Activated T-helper 1 cell treated with anti-CD3 and anti-CD28 coated beads, Interleukin-2, amount 50 U/mL, for 16 hours (primary cell): ENCODE measurements at places on chromosomes 5 and 9.

DNA sequence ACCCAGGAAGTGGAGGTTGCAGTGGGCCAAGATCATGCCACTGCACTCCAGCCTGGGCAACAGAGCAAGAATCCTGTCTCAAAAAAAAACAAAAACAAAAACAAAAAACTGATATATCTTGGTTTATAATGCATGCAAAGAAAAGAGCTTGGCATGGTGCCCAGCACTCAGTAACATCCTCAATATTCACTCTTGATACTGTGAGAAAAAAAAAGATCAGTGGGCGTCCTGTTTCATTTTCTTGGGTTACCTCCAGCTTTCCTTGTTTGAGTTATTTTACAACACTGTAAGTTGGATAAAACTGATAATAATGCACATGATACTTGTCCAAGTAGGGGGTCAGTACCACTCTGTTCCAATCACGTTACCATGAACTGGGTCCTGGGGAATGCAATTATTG lies 7.8 kb downstream of the PHYHD1 start:
- no peak for DNase-seq

GRCh38 chr9:16612627-16613026 lies 257.8 kb downstream of the BNC2 start:
- DNase-seq = no peak

- no peak for DNase-seq
These were observed 64.0 kb upstream of the XPA start for GRCh38 chr9:97761056-97761598.

DNA sequence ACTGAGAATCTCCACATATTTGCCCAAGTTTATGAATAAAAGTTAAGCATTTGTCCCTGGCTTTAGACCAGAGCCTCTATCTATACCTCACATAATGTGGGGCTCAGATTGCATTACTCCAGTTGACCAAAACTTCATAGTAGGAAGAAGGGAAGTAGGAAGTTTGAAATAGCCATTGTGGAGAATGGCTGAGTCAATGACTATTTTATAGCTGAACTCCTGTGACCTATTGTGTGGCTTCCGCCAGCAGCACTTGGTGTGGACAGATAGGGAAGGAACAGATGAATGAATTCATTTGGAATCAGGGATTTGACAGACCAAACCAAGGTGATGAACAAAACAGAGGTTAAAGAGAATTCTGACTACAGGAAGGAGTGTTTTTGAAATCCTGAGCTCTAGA lies 92.9 kb upstream of the LPAR1 start:
- no peak for DNase-seq

DNA sequence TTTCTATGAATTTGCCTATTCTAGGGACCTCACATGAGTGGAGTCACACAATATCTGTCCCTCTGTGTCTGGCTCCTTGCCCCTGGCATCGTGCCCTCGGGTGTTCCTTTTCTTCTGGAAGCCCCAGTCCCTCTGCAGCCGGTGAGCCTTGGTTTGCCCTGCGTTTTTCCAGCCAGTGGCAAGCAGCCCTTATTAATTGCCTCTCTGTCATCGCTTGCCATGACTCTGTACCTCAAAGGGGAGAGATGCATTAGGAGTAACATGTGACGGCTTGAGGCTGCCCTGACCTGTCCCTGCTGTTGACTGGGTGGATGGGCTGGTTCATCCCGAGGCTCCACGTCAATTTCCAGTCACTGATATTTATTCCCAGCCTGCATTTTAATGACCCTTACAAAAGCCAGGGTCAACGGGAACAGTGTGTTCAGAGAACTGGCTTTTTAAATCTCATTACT lies 87.3 kb downstream of the CFAP90 start:
- no peak for DNase-seq

DNA sequence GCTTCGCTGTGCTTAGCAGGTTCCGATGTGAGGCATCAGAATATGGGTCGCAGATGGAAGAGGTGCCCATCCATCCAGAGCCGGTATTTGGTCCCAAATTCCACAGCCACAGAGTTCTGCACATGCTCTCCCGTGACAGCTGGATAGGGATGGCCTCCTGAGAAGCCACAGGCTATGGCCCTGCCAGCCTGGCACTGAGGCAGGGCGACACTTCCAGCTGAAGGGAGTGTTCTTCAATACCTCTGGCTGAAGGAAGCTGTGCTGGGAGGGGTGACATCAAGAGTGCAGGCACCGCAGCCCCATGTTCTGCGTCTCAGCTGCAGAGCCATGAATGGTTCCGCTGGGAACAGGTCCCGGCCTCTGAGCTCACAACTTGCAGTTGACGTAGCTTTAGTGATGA lies 83.4 kb upstream of the SIMC1 start:
- DNase-seq = no peak

DNA sequence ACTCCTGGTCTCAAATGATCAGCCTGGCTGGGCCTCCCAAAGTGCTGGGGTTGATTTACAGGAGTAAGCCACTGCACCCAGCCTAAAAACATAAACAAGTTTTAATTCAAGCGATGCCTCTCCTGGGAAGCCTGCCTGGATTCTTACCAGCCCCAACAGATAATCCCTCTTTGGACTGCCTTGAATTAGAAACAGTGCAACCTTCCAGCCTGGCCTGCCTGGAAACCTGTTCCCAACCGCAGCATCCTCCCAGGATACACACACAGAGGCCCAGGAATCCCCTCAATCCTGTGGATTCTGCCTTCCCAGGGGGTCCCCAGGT lies 19.2 kb downstream of the PTGES start:
- no peak for DNase-seq

DNA sequence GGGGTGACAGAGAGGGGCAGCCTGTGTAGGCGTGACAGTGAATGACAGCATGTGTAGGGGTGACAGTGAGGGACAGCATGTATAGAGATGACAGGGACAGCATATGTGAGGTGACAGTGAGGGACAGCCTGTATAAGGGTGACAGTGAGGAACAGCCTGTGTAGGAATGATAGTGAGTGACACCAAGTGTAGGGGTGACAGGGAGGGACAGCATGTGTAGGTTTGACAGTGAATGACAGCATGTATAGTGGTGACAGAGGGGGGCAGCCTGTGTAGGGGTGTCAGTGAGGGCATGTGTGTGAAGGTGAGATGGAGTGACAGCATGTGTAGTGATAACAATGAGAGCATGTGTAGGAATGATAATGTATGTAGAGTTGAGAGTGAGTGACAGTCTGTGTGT lies 8.7 kb upstream of the GAPT start:
- no peak for DNase-seq

DNA sequence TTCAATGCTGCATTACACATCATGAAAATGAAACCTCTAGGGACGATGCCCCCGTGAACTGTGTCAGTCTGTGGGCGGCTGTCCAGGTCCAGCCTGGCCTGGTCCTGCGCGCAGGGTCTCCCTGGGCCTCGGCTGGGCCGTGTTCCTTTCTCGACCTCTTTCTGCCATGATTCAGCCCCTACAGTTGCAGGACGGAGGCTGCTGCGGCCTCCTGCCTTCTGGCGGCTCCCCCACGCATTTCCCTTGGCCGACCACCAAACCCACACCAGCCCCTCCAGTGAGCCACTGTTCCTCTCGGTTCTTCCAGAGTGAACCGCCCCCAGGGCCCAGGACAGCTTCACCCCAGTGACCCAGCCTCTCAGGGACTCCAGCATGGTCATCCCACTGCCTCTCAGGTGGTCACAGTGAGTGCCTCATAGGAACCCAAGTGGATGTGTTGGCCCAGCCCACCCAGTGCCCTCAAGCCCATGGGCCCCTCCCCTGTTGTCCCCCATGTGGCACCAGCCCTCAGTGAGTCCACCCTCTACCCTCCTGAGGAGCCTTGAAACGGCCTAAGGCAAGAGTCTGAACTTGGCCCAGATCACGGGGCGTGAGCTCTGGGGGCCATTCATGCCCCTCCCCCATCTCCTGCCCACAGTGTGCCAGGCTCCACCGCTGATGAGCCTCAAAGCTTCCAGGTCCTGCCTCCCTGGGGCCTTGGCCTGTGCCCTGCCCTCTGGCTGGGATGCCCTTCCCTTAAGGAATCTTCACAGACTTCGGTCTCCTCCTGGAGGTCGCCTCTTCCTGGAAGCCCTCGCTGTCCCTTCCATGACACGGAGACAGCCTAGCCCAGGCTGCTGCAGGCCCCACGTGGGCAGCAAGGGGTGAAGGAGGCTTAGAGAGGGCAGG lies 10.0 kb upstream of the CLIC3 start:
- DNase-seq = no peak

DNA sequence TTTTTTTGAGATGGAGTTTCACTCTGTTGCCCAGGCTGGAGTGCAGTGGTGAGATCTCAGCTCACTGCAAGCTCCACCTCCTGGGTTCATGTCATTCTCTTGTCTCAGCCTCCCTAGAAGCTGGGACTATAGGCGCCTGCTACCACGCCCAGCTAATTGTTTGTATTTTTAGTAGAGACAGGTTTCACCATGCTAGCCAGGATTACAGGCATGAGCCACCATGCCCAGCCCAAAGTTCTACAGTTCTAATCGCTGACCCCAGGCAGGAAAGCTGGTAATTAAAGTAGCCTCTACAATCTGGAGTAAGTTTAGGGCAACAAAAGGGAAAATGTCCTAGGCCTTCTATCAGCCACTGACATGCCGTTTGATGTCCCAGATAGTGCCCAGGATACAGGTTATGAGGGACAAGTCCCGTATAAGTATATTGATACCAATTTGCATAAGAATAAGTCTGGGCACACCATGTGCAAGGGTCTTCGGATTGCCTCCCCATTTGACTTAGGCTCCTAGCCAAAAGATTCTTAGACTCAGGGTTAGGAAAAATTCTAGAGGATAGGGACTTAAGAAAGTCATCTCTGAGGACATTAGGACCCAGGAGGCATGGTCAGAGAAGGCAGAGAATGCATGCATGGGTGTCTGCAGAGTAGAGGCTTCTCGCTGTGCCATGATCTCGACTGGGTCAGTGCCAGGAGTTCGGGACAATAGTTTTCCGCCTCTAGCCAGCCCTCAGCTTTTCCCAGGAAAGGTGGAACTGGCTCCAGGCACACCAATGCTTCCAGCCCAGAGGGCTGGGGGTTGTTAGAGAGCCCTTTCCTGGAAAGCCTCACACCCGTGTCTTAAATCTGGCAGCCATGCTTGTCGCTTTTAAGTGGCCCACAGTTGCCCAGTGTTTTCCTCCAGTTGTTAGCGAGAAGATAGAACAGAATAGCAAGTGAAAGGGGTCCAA lies 1111.1 kb downstream of the TAF11L14 start:
- no peak for DNase-seq

DNA sequence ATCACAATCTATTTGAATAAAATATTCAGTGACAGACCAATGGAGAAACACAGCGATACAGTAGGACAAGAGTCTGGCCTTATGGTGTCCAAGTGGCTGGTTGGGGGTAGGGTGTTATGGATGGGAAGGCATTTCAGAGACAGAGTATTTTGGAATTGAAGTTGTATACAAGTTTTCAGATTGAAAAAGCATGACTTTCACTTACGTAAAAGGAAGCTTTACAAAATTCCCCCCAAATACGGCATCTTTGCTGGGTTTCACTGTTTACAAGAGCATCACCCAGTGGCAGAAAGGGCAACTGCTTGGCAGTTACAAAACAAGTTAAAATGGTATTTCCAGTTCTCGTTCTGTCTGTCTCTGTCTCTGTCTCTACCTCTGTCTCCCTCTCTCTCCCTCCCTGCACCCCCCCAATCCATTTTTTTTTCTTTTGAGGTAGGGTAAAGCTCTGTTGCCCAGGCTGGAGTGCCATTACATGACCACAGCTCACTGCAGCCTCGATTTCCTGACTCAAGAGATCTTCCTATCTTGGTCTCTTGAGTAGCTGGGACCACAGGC lies 86.2 kb downstream of the PTPN3 start:
- no peak for DNase-seq

- no peak for DNase-seq
These were observed 345.6 kb downstream of the PLK2 start for GRCh38 chr5:58114324-58114723.

DNA sequence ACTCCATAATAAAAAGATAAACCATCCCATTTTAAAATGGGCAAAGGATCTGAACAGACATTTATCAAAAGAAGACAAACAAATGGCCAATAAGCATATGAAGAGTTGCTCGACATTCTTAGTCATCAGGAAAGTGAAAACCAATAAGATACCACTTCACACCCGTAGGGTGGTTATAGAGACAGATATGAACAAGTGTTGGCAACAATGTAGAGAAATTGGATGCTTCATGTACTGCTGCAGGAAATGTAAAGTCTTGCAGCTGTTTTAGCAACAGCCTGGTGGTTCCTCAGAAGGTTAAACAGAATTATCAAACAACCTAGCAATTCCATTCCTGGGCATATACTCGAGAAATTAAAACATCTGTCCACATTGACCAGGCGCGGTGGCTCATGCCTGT lies 42.5 kb downstream of the GTF3C4 start:
- DNase-seq = no peak

DNA sequence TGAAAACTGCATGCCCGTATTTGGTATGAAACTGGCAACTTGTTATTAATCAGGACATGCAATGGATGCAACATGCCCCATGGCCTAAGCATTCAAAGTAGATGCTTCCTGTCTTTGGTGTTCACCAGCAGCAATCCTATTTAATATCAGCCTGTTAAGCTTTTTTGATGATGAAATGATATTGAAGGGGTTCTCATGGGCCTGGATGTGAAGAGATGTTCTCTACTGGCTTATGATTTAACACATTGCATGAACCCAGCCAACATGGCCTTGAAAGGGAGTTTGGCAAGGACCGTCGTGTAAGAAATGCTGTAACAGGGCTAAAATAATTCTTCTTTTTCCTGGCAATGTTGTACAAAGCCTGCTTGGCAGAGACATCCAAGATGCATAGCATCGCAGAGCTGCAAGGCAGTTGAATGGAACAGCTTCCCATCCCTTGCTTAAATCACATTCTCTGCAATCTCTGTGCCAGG lies 111.2 kb downstream of the SMARCA2 start:
- DNase-seq = no peak

GRCh38 chr5:124908581-124909451 lies 162.4 kb upstream of the ZNF608 start:
- no peak for DNase-seq

GRCh38 chr9:97594381-97594921 lies 38.7 kb downstream of the TSTD2 start:
- no peak for DNase-seq

GRCh38 chr5:67082941-67083340 lies 113.7 kb downstream of the CD180 start:
- no peak for DNase-seq

GRCh38 chr5:56464935-56465768 lies 232.0 kb upstream of the ANKRD55 start:
- DNase-seq = no peak

DNA sequence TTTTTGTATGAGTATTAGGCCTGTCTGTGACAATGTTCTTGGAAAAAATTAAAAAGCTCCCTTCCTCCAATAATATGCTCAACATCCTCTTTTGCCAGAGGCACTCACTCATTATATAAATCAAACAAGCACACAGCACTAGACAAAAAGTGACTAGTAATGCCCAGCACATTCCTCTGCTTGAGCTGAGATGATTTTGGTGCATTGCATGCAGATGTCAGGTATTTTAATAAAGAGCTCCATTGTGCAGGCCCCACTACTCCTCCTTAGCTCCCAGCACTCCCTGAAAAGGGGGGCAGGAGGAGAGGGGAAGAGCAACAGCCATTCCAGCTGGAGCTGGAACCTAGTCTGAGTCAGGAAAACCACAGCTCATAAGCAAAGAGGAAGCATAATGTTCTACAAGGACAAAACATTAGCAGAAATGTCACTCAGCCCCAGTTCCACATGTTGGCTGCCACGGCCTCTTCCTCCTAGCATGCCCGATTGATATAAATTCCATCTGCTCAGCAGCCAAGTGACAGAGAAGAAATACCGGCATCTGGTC lies 348.5 kb downstream of the BNC2 start:
- DNase-seq = no peak

GRCh38 chr5:145908206-145908960 lies 28.0 kb upstream of the SH3RF2 start:
- no peak for DNase-seq

- DNase-seq = no peak
These were observed 351.8 kb upstream of the ADAMTSL1 start for GRCh38 chr9:18122171-18122570.
